ENCODE measurements at places on chromosomes 7 and 10. TPM values are rescaled to one million over a fixed set of nuclear protein-coding genes. Genes with fewer than 3 reads are reported as not detected.

The FOXP2 gene
- not detected for total RNA-seq

DNA sequence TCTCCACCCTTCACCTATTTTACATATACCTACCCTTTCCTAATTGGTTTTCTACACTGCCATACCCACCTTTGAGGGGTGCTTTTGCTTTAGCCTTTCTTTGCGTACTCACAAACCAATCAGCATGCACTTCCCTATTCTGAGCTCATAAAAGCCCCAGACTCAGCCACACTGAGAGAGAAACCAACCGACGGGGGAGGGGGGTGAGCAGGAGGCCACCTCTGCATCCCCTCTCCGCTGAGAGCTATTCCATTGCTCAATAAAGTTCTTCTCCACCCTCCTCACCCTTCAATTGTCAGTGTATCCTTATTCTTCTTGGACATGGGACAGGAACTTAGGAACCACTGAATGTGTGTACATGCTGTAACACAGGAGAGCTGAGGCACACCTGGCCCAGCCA is 9.0 kb upstream of the FKBP9 start:
- no peak for DNase-seq

DNA sequence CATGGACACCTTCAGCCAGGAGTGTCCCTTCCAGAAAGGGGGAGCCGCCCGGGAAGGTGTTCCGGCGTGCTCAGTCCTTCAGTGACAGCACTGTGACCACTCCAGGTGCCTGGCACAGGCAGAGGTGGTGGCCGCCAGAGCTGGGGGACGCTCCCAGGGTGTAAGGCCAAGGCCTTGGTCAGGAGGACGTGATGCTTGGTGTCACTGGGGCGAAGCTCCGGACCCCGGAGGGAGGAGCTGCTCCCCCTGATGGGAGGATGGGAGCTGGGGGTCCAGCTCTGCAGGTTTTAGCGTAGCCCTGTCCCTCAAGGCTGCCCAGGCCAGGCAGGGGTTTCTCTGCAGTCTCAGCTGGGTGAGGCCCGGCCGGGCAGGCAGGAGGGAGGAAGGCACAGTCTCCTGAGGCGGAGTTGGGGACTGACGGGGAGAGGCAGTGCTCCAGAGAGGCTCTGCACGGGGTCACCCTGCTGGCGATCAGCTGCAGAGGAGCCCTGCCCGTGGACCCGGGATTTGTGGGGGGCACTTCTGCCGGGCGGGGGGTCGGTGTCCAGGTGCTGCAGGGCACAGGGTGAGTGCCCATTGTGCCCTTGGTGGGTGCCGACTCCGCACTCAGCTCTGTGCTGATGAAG is 56.5 kb upstream of the DNAJB6 start:
- no peak for DNase-seq

- DNase-seq: peak; percentile 47
Measured at GRCh38 chr10:29482591-29483431, 152.0 kb downstream of the SVIL start.
